Myocyte (in vitro differentiated cells): ENCODE measurements at places on chromosomes 3 and 15. TPM values are rescaled to one million over a fixed set of nuclear protein-coding genes. Genes with fewer than 3 reads are reported as not detected.

GRCh38 chr15:27701956-27702355, 397.2 kb downstream of the OCA2 start:
- DNase-seq, result no peak

DNA sequence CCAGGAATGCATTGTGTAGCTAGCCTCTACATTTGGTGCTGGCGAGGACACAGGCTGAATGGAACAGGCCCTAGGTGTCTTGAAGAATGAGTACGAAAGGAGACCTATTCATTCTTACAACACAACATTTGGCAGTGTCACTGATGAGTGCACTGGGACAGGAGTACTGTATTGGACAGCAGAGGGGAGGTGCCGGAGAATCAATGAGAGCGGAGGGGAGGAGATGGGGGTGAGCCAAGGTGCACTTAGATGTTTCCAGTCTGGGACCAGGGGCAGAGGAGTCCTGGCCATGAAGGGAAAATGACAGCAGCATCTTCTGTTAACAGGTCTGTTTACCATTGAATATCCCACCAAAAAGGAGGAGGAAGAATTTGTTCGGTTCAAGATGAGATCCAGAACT, 53.2 kb downstream of the C3orf20 start:
- DNase-seq, result no peak

DNA sequence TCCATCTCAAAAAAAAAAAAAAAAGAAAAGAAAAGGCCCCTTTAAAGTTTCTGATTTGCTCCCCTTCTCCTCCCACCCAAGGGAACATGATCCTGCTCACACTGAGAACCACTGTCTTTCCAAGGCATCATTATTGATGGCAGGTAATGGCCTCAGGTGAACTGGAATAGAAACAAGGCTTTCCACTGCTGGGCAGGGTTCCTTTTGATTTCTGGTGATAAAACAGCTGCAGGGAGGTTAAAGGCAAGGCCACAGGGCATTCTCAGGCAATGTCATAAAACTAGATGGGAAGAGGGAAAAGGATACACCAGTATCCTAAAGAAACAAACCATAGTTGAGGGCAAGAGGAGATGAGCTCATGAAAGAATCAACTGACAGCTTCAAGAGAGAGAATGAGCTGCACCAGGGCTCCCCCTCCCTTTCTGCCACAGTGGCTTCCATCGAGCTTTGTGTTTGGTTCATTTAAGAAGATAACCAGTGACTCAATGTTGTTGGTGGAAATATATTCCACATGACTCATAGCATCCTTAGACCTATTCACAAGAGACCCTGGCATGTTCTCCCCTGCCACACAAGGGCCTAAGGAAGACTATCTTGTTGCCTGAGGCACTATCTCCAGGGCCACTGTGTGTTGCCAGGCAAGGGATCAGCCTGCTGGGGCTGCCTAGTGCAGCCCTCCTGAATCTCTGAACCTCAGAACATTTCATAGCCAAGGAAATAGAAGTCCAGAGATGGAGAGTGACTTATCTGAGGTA, 86.4 kb downstream of the WDR76 start:
- peak; percentile 93 for DNase-seq

GRCh38 chr3:154730186-154730585, 300.2 kb upstream of the GPR149 start:
- no peak for DNase-seq

- no peak for DNase-seq
Observed at GRCh38 chr3:99669879-99670555, 31.6 kb downstream of the COL8A1 start.

DNA sequence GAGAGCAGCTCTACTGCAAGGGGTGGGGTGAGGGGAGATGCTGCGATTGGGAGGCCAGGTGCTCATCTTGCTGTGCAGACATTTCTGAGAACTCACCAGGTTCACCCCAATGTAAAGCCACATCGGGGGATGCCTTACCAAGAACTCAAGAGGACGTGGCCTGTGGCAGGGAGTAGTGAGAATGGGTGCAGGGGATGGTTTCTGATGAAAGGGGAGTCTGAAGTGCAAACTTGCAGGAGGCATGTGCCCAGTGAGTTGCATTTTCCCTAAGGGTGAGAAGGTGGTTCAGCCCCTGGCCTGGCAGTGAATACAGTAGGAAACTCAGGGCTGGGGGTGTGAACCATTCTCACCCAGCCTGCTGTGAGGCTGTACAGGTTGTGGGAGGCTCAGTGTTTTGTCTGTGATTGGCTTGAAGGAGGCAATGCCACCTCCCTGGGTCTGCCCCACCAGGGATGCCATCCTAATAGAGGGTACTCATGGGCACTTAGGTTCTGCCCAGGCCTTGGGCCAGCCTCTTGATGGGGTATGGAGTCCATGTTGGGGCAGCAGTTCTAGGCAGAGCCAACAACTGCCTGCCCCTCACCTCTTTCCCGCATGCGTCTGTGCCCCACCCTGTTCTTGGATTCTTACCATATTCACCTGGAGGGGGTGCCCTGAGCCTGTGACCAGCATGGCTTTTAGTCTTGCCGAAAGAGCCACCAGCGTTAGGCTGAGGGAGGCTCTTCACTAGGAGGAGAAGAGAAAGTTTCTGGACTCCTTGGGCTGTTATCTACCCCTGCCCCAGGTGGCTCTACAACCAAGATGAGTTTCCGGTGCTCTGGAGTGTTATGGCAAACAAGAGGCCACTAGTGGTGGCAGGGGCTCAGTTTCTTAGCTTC, 4.5 kb downstream of the HEMK1 start:
- DNase-seq, result no peak

- DNase-seq, result no peak
Observed at GRCh38 chr3:46405301-46406019, 1.4 kb downstream of the CCR5AS start.

DNA sequence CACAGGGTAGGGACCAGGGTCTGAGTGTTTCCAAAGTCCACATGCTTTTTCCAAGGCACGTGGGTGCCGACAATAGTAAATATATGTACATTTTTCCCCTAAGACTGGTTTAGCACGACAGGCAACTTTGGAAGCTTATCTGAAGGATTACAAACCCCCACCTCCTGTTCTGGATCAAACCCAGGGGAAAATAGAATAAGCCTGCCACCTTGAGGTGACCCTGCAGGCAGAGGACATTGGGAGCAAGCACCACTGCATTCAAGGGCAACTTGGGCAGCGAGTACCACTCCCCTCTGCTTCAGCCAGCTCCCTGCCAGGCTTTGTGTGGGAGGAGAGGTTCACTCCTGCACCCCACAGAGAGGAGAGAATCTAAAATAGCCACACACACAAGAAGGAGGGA, 44.8 kb downstream of the KBTBD12 start:
- DNase-seq, result peak; percentile 51

The EFHB gene
- total RNA-seq, result 1.1 TPM in 1 of 2 replicates, not detected in the other

DNA sequence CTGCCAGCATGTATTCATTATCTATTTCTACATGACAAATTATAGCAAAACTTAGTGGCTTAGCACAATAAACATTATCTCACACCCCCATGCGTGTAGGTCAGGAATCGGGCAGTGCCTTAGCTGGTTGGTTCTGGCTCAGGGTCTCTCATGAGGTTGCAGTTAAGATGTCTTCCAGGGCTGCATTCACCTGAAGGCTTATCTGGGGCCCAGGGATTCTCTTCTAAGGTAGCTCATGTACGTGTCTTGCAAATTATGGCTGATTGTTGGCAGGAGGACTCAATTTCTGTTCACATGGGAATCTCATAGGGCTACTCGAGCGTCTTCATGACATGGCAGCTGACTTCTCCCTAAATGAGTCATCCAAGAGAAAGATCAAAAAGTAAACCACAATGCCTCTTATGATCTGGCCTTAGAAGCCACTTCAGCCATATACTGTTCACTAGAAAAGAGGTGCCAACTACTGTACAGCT, 42.9 kb upstream of the TSC22D2 start:
- DNase-seq, result peak; percentile 85

The SEMA7A gene
- total RNA-seq, result 9.5 and 11.4 TPM in 2 replicates

DNA sequence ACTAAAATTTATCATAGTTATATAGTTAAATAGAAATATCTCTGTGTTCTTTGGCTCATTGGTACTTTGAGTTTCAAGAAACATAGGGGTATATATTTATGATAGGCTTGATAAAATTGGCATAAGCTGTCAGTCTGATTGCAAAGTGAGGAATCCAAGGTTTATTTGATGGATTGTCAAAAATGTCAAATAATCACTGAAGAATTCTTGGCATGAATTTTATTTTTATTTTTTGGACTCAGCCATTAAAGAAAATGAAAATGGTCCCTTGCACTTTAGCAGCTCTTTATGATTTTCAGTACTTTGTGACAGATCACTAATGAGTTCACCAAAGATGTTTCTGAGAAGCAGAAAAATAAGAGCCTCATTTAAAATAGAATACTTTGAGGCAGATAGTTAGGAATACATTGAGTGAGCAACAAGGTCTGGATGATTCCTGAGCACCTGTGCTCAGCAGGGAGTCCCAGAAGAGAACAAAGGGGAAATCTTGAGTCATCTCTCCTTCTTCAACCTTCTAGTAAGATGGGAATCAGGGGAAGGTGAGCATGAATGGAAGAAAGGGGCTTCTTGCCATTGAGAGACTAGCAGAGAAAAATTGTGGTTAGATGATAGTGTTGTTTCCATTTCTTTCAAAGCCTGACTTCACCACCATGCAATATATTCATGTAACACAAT, 85.3 kb upstream of the VEPH1 start:
- no peak for DNase-seq
